ENCODE measurements at places on chromosomes 7 and 10.

DNA sequence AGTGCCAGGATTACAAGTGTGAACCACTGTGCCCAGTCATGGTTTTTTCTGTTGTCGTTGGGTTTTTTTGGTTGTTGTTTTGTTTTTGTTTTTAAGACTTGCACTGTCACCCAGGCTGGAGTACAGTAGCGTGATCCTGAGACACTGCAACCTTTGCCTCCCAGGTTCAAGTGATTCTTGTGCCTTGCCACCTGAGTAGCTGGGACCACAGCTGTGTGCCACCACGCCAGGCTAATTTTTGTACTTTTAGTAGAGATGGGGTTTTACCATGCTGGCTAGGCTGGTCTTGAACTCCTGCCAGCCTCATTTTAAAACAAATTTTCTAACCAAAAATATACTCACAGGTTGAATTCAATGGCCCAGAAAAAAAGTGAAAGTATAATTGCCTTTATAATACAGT lies 174.1 kb downstream of the AHR start:
- no peak for DNase-seq

DNA sequence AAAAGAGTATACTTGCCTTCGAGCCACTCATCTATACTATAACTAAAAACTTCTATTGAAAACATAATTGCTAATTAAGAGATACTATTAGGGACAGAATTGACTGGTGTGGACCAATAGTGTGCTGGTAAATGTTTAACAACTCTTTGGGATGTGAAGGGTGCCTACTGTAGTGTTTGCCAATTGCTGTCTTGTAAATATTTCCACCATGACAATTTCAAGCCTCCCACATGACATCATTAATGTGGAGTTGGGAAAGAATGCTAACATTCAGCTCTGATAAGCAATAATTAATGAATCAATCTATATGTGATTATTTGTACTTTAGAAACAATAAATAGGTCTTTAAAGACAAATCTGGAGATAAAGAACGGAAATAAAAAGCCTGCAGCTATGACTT lies 136.8 kb downstream of the DGKB start:
- DNase-seq: no peak

DNA sequence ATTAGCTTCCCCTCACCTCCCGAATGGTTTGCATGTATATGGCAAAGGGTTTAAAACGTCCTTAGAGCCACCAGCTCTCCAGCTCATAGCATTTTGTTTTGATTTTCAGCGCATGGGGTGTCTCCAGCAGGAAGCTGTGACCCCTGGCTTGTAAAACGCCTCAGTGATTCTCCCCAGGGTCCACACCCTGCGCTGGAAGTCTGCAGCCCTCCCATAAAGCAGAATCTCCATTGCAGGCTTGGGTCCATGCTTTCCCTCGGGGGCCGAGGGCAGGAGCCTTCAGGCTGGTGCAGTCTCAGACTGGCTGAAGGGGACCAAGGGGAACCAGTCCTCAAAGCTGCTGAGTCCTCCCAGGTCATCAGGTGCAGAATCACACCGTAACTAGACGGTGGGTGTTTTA lies 109.7 kb downstream of the VIPR2 start:
- DNase-seq: no peak

- no peak for DNase-seq
Observed at GRCh38 chr10:6393168-6393567, 186.9 kb downstream of the PRKCQ start.

- DNase-seq: no peak
Observed at GRCh38 chr10:79610601-79611191, at the start of gene SFTPA1. Gene SFTPA1, plus strand, starts transcription at chr10:79610939. Its CDS starts 887 bp downstream, at chr10:79611826.

DNA sequence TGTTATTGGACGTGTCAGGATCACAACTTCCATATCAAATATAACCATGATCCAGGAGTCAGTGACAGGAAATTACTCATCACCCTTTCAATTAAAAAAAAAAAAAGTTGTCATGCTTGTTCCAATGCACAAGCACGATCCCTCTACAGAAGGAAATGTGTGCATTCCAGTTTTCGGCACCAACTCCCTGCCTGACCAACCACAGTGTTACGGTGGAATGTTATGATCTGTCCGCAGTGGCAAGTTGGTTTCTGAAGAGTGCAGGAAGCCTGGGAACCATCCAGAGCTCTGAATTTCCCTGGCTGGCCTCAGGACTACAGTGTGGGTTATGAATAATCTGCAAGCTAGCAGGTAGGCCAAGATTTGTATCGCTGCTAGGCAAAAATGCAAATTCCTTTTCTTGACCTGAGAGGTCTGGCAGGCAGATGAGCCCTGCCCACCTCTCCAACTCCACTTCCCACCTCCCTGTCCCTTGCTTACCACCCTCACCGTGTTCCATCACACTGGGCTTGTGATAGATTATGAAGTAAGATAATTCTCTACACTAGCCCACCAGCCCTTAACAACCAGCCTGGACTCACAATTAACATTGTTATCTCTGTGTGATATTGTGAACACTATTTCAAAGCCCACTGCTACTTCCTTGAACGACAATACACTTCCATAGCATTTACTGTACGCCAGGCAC lies 20.4 kb downstream of the FRMPD2 start:
- DNase-seq: no peak

DNA sequence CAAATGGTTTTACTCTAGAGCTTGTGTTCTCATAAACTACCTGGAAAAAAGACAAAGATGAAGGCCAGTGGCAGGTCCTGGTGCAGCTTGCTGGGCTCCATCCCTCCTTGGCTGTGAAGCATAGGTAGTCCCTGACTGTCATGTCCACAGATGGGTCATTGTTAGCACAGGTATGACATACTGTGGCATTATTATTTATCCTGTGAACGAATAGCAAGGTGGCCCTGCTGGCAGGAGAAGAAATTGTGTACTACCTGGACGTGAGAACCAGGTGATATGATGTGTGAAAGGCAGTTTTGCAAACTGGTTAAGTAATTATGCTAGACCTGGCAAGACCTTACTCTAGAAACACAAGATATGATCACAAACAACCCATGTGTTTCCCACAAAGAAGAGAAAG lies 63.9 kb downstream of the CCDC71L start:
- no peak for DNase-seq

DNA sequence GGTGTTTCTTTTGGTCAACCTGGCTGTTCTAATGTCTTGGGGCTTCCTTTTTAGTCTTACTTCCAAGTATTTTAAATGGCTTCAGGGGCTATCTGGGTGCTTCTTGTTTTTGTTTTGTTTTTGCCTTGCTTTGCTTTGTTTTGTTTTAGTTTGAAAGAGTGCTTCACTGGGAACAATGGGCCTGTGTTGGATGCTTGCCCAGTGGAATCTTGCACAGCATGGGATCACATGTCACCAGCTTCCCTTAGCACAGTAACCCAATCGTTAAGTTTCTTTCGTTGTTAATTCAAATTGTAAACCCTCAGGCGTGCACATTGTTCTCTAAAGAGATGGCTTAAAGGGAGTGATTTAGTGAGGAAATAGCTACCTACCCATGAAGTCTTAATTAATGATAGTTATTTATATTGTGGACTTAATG lies 8.9 kb downstream of the COL17A1 start:
- no peak for DNase-seq

DNA sequence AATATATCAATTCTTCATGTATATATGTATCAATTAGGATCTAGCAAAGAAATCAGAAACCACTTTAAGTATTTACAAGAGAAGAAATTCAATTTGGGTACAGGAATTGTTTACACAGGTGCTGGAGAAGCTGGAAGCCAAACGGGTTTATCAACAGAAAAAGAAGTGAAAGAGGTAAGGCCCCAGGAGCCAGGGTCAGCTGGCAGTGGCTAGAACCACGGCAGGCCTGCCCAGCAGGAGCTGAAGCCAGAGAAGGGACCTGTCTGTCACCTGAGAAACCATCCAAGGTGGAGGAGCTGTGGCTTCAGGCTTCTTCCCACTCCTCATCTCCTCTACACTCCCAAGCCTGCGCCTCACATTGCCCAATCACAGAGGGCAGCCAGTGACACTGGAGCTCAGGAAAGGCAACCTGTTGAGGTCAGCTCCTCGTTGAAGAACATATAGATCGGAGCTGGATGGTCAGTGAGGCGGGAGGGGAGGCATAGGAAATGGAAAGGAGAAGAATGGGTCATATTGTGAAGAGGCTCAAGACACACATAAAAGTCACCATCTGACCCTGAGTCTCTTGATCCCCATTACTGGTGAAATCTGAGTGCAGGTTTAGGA lies 182.6 kb downstream of the REEP3 start:
- no peak for DNase-seq

GRCh38 chr10:12018438-12019282 lies 23.9 kb downstream of the UPF2 start:
- no peak for DNase-seq

DNA sequence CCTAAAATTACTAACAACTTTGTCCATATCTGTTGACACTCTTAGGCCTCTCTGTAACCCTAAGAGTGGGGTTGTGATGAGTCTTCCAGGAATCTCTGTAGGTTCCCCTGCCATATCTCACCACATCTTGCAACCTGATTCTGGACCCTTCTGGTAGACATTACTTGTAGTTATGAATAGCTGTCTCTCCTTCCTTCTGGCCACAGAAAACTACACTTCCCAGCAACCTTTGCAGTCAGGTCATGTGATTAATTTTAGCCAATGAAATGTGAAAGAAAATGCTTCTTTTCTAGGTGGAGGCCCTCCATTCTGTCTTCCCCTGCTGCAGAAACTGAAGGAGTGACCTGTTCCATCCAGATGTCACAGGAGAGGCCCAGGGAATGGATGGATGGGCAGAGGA lies 147.6 kb upstream of the AOAH start:
- peak; percentile 56 for DNase-seq

GRCh38 chr10:5490032-5490431 lies 9.3 kb downstream of the CALML5 start:
- no peak for DNase-seq

DNA sequence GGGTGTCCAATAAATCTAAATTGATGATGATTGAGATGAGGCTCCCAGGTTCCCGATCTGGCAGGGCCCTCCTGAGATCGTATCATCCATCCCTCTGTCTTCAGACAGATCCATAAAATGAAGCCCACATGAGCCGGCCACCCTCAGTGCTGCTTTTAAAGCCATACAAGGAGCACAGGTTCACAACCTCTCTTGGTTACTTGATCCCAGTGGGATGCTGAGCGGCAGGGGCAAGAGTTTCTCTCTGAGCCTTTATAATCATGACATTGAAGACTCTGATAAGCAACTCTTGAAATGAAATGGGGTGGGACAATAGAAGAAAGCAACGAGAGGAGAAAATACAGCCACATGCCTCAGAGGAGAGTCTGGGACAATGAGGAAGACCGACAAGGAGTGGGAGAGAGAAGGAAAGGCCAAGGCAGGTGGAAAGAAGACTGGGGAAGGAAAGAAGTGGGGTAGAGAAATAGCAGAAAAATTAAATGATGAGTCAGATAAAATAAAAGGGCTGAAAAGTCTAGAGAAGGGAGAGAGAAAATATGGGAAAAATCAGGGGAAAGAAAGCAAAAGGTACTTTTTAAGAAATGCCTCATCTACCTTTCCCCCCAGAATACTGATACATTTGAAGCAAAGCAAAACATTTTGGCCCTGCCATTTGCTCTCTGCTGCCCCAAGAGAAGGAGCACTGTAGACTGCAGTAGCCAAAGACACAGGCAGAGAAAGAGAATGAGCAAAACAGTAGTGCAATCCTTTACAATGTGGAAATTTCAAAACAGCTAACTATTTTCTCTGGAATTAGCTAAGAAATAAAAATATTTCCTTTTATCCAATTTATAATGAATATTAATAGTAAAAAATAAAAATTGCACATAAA lies 14.6 kb downstream of the GBX1 start:
- no peak for DNase-seq

GRCh38 chr7:39847227-39847626 lies 102.8 kb upstream of the CDK13 start:
- no peak for DNase-seq

DNA sequence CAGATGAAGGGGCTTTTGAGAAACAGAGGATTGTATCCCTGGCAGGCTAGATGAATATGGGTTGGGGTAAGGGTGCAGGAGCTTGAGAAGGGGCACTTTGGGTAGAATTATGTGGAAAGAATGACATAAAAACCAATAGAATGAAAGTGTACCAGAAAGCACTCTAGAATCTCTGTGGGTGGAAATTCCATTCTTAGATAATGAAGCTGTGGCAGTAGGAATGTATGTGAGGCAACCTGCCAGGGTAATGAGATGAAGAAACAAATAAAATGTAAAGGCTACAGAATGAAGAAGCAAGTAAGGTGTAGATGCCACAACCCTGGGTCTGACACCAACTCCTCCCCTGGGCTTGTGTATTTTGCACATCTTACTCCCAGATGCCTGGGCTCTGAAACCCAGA lies 16.8 kb downstream of the NOBOX start:
- no peak for DNase-seq

DNA sequence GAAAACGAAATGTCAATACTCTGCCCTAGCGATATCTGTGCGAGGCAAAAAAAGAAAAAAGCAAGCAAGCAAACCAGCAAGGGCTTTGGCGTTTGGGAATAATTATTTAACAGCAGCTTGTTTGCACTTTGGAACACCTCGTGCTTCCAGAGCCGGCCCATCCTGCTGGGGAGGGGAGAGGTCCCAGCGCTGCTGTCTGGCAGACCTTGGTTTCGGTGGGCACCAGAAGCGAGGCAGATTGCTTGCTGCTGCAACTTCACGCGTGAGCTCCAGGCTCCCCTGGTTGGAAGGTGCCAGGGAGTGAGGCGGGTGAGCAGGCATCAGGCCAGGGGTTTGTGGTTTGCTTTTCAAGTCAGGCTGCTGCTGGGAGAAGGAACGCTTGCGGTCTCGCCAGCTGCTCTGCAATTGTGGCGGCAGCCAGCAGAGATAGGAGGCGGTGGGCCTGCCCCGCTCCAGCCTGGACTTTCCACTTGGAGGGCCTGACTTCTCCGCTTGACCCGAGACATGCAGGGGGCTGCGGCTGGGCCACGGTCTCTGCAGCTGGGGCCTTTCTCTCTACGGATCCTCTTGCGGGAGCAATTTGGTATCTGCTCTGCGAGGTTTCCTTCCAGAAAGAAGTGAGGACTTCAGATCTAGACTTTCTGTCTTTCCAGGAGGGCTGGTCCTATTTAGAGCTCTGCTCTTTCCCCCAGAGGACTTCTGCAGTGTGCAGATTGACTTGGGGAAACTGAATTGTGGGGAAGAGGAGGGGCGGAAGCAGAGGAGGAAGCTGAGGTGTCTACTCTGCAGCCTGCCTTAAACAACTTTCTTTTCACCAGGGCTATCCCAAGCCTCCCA lies 131.4 kb downstream of the PRPF18 start:
- no peak for DNase-seq

GRCh38 chr10:90195288-90195840 lies 494.0 kb downstream of the KIF20B start:
- DNase-seq: no peak

GRCh38 chr10:51564896-51565510 lies 134.4 kb downstream of the CSTF2T start:
- no peak for DNase-seq
